MCF 10A (cell line): ENCODE measurements at places on chromosomes 2 and 18.

DNA sequence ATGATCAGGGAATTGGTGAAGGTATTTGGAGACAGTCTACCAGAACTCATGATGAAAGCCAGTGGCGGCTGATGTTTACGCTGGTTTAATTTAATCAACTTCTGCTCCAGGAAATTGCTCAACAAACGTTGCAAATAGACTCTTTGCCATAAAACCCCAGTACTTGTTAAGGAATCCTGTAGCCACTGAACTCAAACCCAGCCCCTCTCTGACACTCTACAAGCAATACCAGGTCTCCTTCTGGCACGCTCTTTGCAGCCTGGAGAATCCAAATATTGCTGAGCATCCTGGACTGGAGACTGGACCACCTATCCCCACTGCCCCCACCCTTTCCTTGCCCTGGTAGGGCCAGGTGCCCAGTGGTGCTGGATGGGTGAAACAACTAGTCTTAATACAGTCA, 308.2 kb downstream of the FBXO15 start:
- no peak overlapping the region for H3K4me3 ChIP-seq
- no peak overlapping the region for H3K27ac ChIP-seq
- DNase-seq: no peak
- peaks cover 5% of the 10 kb centered on the region for H3K4me1 ChIP-seq
- H3K36me3 ChIP-seq: no peaks in the 10 kb centered on the region
- no peaks in the 10 kb centered on the region for H3K27me3 ChIP-seq

DNA sequence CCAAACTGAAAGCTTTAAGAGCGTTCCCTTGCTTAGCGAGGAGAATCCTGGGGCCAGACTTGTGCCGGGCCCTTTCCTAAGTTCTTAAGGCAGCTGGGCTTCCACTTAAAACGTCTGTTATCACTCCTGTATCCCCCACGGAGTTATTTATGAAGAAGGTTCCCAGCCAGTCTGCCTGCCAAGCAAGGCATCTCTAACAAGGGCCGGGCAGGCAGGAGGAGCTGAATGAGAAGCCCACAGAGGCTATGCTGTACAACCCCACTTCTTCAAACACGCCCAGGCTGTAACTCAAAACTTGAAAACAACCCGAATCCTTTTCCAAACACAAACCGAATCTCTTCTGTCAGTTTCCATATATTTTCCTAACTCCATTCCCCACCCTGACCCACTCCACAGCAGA, 39.0 kb upstream of the ZFP36L2 start:
- peaks cover 30% of the 10 kb centered on the region for H3K36me3 ChIP-seq
- H3K27me3 ChIP-seq: no peaks in the 10 kb centered on the region
- H3K4me3 ChIP-seq: no peak overlapping the region
- no peak overlapping the region for H3K27ac ChIP-seq
- peaks cover 22% of the 10 kb centered on the region for H3K4me1 ChIP-seq

- DNase-seq: no peak
- no peak overlapping the region for H3K4me3 ChIP-seq
- no peak overlapping the region for H3K27ac ChIP-seq
These were observed 35.0 kb downstream of the TTC32 start for GRCh38 chr2:19866771-19867170.

DNA sequence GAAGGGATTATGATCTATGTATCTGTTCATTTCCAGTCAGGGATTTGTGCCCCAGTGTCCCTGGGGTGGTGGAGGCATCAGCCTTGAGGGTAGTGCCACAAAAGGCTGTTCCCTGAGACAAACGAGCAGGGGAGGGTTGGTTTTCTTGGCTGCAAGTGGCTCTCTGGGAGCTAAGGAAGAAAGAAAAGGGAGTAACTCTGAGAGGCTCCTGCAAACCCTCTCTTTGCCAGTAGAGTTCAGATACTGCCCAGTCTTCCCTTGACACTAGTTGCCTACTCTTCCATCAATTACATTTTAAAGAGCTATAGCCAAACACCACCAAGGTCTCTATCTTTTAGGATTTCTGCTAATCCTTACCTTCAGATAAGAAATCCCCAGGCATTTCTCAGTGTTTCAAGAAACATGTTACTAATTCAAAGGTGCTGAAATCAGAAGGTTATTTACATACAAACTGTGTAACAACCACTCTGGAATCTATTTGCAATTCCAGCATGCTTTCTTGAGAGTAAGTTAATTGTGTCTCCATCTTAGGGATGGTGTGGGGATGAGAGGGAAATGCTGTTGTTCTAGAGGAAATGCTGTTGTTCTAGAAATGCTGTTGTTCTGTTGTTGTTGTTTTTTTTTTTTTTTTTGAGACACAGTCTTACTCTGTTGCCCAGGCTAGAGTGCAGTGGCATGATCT, 18.7 kb upstream of the KCTD1 start:
- H3K27ac ChIP-seq: no peak overlapping the region
- H3K27me3 ChIP-seq: no peaks in the 10 kb centered on the region
- H3K4me1 ChIP-seq: no peaks in the 10 kb centered on the region
- DNase-seq: no peak
- H3K36me3 ChIP-seq: no peaks in the 10 kb centered on the region

DNA sequence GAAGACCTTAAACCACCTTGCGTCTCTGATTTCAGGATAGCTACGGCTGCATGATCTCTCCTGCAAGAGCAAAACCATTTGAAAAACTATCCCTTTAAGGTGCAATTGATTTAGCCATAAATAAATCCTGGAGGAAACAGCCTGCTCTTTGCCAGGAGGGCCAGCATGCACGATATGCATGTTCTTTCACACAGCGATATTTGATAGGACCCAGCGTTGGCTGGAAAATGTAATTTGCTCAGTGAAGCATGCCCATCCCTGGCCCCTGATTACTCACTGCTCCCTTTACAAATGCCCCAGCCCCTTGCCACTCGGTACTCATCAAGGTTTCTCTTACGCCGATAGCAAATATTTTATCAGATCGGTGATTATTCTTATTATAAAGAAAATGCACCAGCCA, 315.4 kb downstream of the CDH2 start:
- no peaks in the 10 kb centered on the region for H3K27me3 ChIP-seq
- DNase-seq: no peak
- no peaks in the 10 kb centered on the region for H3K36me3 ChIP-seq
- H3K27ac ChIP-seq: no peak overlapping the region

- no peaks in the 10 kb centered on the region for H3K36me3 ChIP-seq
- no peak overlapping the region for H3K27ac ChIP-seq
- peak; percentile 19 for DNase-seq
- H3K27me3 ChIP-seq: no peaks in the 10 kb centered on the region
- no peaks in the 10 kb centered on the region for H3K4me1 ChIP-seq
These were observed 53.6 kb upstream of the HNMT start for GRCh38 chr2:137910641-137911040.

DNA sequence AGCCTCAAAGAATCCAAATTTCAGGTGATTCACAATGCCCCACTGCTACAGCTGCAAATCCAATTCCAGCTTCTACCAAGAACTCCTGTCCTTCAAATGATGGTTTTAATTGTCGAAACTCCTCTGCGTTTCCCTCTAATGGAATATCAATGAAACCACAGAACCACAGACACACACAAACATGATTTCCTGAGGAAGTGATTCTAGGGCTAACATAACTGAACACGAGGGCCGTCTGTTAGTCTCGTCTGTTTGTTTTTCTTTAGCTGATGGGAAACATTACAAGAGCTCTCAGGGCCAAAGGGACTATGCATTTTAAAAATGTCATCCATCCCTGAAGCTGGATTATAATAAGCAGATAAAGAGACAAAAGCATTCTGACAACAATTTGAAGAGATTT, 59.4 kb downstream of the RNF152 start:
- H3K27ac ChIP-seq: no peak overlapping the region
- H3K4me3 ChIP-seq: no peak overlapping the region
- H3K36me3 ChIP-seq: no peaks in the 10 kb centered on the region
- H3K4me1 ChIP-seq: no peaks in the 10 kb centered on the region
- no peaks in the 10 kb centered on the region for H3K27me3 ChIP-seq
- DNase-seq: no peak

DNA sequence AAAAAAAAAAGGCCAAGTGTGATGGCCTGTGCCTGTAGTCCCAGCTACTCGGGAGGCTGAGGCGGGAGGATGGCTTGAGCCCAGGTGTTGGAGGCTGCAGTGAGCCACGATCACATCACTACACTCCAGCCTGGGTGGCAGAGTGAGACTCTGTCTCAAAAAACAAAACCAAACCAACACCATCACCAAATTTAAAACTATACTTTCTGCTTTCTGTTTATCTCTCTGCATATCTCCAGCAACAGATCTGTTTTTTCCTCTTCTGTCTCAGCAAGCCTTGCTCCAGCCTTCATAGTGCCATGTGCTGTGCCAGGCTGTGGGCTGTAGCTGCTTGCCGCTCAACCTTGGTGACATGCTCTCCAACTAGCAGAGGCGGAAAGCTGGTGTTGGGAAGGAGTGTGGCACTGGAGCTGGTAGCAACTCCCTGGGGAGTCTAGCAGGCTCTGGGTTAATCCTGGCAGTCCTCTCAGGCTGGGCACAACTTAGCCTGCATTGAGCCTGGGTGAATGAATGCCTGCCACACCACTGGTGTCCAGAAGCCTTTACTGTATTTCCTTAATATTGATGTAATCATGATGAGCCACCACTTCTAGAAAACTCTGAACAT, 204.1 kb downstream of the LDLRAD4 start:
- no peak for DNase-seq
- no peaks in the 10 kb centered on the region for H3K36me3 ChIP-seq
- no peak overlapping the region for H3K27ac ChIP-seq

GRCh38 chr18:23920054-23920453, 94.5 kb upstream of the TTC39C start:
- peaks cover 18% of the 10 kb centered on the region for H3K4me1 ChIP-seq
- H3K4me3 ChIP-seq: no peak overlapping the region
- H3K27me3 ChIP-seq: no peaks in the 10 kb centered on the region
- peak; percentile 26 for DNase-seq

DNA sequence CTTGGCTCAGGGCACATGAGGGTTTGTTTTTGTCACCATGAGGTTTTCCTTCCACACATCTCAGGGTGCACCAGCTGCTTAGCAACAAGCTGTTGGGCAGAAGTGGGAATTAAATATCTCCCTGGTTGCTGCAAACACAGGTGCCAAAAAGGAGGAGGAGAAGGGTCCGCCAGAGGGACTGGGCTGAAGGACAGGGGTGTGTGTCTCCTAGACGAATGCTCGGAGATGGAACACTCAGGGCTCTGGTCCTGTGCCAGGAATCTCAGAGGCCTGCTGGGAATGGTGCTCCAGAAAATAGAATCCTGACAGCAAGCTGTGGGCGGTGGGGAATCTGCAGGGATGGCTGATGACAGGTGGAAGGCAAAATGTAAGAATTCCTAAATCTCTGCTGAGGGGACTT, 94.5 kb downstream of the VSNL1 start:
- no peak overlapping the region for H3K4me3 ChIP-seq
- H3K27me3 ChIP-seq: no peaks in the 10 kb centered on the region
- no peaks in the 10 kb centered on the region for H3K4me1 ChIP-seq
- no peaks in the 10 kb centered on the region for H3K36me3 ChIP-seq
- no peak overlapping the region for H3K27ac ChIP-seq
- DNase-seq: no peak

DNA sequence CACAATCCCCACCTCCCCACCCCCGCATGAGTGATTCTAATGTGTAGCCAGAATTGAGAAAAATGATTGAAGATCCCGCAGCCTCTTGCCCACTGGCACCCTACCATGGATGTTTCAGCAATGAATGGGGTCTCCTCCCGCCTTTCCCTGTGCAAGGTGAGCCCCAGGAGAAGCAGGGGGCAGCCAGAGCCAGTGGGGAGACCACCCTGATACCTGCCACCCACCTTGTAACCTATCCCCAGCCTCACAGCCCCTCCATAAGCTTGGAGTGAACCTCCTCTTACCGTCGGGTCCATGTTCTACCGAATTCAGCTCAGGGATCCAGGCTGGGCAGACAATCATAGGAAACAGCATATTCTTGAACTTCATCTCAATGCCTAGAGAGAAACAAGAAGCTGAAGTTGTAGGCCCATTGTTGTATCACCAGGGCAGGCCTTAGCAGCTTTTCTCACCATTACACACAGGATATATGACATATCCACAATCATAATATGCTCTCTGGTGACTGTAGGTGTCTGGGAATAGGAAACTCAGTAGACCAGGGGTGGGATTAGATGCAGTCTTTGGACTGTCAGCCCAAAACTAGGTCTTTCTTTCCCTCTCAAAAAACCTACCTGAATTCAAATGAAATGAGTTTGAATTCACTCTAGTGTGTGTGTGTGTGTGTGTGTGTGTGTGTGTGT, 30.9 kb downstream of the XDH start:
- H3K4me3 ChIP-seq: no peak overlapping the region
- no peak for DNase-seq
- H3K36me3 ChIP-seq: peaks cover 37% of the 10 kb centered on the region
- peaks cover 30% of the 10 kb centered on the region for H3K4me1 ChIP-seq

- DNase-seq: peak; percentile 46
- no peaks in the 10 kb centered on the region for H3K27me3 ChIP-seq
- no peak overlapping the region for H3K27ac ChIP-seq
- no peaks in the 10 kb centered on the region for H3K36me3 ChIP-seq
These were observed 99.1 kb downstream of the TACR1 start for GRCh38 chr2:75100011-75100800.

DNA sequence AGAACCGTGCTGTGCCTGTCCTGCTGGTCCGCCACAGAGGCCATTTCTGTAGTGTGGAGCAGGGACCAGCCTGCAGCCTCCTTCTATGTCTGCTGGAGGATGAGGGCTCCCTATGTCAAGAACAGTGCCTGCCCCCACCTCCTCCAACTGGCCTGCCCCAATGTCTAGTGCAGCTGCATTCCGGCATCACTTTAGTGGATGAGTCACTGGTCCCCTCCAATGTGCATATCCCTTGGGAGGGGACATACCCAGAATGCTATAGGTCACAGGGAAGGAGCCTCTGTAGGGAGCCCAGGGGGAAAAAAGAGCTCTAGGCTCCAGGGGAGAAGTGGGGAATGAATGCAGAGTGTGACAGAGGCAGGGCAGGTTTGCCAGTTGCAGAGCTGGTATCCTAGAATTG, 219.6 kb downstream of the CELF4 start:
- no peak overlapping the region for H3K27ac ChIP-seq
- H3K4me3 ChIP-seq: no peak overlapping the region
- no peak for DNase-seq
- peaks cover 7% of the 10 kb centered on the region for H3K4me1 ChIP-seq

GRCh38 chr2:11290713-11291112, 53.7 kb downstream of the ROCK2 start:
- peaks cover 12% of the 10 kb centered on the region for H3K4me1 ChIP-seq
- H3K27ac ChIP-seq: no peak overlapping the region
- DNase-seq: no peak
- peaks cover 3% of the 10 kb centered on the region for H3K36me3 ChIP-seq
- no peaks in the 10 kb centered on the region for H3K27me3 ChIP-seq
